Substantia nigra (tissue), 51 donors: ENCODE measurements at places on chromosomes 7 and 10.
A peak's percentile ranks its signal among the peaks of the same experiment; 100 is the strongest.

GRCh38 chr7:96088579-96088978 is 233.3 kb downstream of the SLC25A13 start:
- no peak for DNase-seq

- DNase-seq: no peak
Measured at GRCh38 chr10:123442901-123443300, 223.3 kb upstream of the GPR26 start.

DNA sequence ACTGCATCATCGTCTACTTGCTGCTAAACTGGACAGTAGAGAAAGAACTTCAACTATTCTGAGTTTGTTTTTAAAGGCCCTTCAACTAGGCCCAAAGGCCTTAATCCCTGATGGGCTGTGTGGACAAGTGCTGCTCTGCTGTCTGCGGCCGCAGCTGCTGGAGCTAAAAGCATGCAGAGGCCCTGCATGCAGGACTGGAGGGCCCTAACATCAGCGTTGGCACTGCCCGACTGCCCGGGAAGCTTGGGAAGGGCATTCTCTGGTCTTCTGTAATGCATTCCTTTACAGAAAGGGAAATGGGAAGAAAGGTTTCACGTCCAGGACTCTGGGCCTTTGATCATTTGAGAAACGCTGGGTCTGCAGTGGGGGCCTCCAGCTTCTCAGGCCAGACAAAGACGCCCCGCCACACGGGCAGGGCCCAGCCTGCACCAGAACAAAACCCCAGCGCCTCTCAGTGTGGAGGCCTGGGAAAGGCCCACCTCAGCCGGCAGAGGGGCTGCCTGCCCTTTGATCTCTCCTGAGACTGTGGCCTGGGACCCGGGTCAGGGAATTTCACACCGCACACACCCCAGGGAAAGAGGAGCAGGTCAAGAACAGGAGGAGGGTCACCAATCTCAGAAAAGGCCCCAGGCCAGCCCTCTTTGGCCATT is 229.3 kb downstream of the DNAJB6 start:
- DNase-seq: no peak

DNA sequence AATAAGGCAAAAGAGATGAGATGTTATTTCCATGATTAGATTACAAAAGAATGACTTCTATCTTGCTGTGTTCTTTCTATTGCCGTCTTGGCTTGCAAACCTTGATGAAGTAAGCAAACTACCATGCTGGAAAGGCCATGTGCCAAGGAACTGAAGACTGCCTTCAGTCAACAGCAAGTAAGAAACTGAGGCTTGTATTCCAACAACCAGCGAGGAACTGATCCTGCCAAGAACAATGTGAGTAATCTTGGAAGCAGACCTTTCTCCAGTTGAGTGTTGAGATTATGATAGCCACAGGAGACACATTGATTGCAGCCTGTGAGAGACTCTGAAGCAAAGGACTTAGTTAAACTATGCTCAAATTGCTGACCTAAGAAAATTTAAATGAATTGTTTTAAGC is 164.6 kb upstream of the GRM3 start:
- no peak for DNase-seq

GRCh38 chr7:73999664-74000435 is 28.1 kb upstream of the ELN start:
- no peak for DNase-seq

GRCh38 chr7:30697719-30698460 is 15.6 kb upstream of the CRHR2 start:
- DNase-seq: no peak

GRCh38 chr7:22856416-22856815 is 33.8 kb upstream of the TOMM7 start:
- no peak for DNase-seq

GRCh38 chr10:36303896-36304295 is 661.8 kb upstream of the FZD8 start:
- DNase-seq: no peak

DNA sequence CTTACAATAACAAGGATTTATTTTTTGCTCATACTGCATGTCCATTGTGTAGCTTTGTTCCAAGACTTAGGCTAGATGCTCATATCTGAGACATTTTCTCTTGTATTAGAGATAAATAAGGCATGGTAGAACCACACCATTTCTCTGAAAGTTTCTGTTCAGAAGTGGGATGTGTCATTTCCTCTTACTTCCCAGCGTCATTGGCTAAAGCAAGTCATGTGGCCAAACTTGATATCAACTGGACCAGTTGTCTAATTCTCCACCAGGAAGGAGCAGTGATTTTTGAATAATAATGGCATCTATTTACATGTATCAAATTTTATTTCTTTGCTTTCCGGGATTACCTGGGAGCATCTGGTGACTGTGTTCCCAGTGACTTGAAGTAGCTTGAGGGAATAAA is 38.3 kb downstream of the AHCYL2 start:
- DNase-seq: no peak

- DNase-seq: no peak
Measured at GRCh38 chr10:69842882-69843281, 41.2 kb downstream of the COL13A1 start.

- no peak for DNase-seq
Measured at GRCh38 chr7:139828446-139828845, 618 bp upstream of the TBXAS1 start.

GRCh38 chr10:103197174-103197573 is 4.1 kb upstream of the NT5C2 start:
- peak; percentile 26 for DNase-seq

DNA sequence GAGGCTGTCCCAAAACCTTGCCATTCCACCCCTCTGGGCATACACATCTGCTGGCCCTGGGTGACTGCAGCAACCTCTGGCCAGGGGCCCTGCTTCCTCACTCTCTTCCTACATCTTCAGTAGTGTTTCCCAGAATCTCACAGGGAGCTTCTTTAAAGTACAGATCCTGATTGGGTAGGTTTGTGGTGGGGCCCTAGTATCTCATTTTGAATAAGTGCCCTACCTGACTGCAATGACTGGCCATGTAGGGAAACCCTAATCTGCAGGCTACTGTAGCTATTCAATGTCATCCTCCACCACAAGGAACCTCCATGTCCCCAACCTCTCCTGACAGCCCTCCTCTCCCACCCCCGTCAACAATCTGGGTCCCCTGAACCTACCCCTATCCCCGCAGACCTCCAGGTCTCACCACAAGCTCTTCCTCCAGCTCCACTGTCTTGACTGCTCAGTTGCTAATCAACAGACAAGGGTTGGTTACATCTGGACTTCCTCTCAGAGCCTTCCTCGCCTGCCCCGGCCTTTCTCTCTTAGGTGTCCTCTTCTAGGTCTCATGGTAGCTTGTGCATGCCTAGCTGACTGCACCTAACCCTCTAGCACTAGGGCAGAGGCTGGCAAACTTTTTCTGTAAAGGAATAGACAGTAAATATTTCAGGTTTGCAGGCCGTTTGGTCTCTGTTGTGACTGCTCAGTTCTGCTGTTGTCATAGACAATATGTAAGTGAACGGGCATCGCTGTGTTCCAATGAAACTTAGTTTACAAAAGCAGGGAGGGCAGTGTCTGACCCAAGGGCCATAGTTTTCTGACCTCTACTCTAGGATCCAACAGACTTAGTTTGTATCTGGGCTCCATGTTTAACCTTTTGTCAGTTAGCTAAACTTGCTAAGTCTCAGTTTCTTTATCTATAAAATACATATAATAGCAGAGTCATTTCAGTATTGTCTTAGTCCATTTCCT is 121.1 kb downstream of the AOAH start:
- DNase-seq: no peak

GRCh38 chr7:146115548-146115850 is 1.1 kb upstream of the CNTNAP2 start:
- DNase-seq: no peak

DNA sequence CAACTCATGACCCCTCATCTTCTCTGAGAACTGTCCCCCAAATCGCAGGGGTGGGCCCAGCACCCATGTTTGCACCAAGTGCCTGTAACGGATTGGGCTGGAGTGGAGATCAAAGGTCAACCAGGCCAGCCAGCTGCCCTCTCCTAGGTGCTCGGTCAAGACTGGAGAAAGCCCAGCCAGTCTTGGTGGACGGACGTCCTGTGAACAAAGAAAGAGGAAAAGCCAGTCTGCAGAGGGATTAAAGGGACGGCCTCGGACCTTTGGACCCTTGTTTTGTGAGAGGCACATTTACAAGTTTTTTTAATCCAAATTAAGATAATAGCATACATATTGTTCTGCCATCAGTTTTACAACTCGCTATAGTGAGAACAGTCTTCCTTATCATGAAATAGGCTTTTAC is 31.7 kb upstream of the GALNTL5 start:
- DNase-seq: no peak

GRCh38 chr10:79293841-79294581 is 53.3 kb upstream of the PPIF start:
- DNase-seq: no peak

DNA sequence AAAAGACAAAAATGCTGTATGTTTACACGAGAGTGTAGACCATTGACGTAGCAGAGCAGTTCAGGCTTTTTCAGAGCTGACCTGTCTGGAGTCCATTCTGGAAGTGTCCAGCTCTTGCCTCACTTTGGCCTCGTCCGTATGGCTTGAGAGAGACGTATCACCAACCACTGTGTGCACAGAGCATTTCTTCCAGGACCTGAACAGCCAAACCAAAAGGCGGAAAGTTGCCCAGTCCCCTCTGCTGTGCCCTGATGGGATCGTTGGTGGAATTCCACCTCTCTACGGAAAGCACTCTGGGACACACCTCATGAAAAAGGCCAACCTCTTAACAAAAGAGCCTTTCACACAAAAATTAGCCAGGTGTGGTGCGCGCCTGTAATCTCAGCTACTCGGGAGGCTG is 184.7 kb upstream of the SH2B2 start:
- DNase-seq: no peak

DNA sequence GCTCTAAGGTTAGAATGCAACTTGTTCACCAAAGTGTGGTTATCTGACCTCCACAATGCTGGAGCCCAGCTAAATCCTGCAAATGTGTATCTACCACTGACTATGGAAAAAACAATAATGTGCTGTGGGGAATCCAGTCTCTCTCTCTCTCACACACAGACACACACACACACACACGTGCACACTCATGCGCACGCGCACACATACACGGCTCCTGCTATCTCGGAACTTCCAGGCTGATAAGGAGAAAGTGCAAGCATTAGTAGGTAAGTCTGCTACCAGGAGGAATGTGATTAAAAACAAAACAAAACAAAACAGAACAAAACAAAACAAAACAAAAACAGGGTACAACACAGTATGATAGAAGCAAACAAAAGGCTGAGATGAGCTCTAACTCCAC is 205.2 kb downstream of the FRMD4A start:
- no peak for DNase-seq

GRCh38 chr7:135277161-135277560 is 43.5 kb downstream of the STRA8 start:
- DNase-seq: no peak

DNA sequence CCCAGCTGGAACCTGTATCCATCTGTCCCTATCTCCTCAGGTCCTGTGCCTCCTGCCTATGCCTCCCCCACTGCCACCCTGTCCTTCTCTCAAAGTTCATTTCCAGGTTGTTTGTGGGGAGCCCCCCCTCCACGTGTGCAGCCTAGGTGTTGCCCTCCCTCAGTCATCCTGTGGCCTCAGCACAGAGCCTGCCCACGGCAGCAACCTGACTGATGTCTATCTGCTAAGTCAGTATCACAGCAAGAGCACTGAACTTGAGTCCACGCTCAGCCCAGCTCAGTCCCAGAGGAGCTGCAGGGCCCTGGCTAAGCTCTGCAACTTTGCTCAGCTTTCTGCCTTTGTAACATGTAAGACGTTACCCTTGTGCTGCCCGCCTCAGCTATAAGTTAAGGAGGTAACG is 28.7 kb downstream of the FAM53B start:
- DNase-seq: no peak

GRCh38 chr10:102781921-102782557 is 38.3 kb downstream of the WBP1L start:
- no peak for DNase-seq

DNA sequence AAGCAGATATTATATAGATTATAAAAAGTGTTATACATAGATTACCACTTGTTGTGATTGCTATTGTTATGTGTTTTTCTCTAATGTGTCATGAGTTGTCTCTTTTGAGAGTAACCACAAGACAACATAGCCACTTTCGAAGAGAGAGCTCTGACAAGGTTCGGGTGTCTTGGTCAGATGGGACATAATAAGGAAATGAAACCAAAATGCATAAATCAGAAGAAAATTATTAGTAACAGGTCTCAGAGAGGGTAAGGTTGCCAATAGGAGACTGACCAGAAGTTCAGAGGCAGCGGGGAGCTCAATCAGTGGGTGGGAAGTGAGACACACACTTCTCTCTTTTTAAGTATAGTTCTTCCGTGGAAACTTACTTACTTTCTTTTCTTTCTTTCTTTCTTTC is 639.2 kb upstream of the POT1 start:
- no peak for DNase-seq

DNA sequence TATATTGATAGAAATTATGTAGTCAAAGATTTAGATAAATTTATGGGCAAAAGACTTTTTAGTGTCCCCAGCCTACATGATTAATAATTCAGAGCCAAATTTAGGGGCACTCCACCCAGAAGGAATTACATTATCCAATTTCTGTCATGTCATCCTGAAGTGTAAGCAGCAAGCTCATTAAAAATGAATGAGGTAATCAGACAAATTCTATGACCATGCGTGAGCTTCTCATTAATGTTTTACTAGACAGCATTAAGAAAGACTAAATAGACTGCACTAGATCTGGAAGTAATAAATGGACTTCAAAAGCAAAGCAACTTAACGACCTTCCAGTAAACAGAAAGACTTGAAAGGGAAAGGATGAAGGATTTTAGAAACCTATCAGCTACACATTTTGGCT is 22.7 kb upstream of the TRUB1 start:
- DNase-seq: no peak

DNA sequence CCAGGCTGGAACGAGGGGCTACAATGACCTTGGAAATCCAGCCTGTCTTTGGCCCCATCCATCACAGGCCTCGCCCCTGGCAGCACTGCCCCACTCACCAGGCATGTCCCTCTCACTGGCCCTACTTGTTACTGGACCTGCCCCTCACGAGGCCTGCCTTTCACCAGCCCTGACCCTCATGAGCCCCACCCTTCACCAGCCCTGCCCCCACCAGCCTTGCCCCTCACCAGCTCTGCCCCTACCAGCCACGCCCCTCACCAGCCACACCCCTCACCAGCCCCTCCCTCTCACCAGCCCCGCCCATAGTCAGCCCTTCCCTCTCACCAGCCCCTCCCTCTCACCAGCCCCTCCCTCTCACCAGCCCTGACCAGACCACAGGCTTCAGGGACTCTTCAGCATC is 57.8 kb downstream of the COL26A1 start:
- no peak for DNase-seq

DNA sequence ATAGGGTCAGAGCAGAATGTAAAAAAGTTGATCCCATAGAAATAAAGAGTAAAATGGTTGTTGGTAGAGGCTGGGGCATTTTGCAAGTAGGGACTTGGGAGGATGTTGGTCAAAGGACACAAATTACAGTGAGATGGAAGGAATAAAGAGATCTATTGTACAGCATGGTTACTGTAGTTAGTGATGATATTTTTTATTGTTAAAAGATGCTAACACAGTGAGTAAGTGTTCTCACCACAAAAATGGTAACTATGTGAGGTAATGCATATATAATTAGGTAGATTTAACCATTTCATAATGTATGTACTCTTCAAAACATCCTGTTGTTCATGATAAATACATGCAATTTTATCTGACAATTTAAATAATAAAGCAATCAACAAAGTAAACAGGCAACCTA is 280.7 kb upstream of the MAGI2 start:
- no peak for DNase-seq
